Smooth muscle cell of trachea (primary cell): ENCODE measurements at places on chromosomes 1 and 21. TPM values are rescaled to one million over a fixed set of nuclear protein-coding genes. Genes with fewer than 3 reads are reported as not detected.

Gene CD84
- not detected in 2 replicates for total RNA-seq

Gene UROD
- total RNA-seq: 193 and 219 TPM in 2 replicates

Gene ABCA4
- total RNA-seq: 0.17 TPM in 1 of 2 replicates, not detected in the other

Gene TGFBR3
- total RNA-seq: 84.9 and 106 TPM in 2 replicates

Gene C1orf185
- not detected in 2 replicates for total RNA-seq

Gene ETV3L
- total RNA-seq: not detected in 2 replicates

Gene NUP210L
- total RNA-seq: 0.15 and 0.17 TPM in 2 replicates

Gene SPRR2G
- not detected in 2 replicates for total RNA-seq

Gene INAVA
- not detected in 2 replicates for total RNA-seq

Gene OXCT2
- total RNA-seq: 1.9 and 4.1 TPM in 2 replicates

Gene ACTL8
- 0.15 TPM in 1 of 2 replicates, not detected in the other for total RNA-seq

Gene YOD1
- 5.1 and 6.0 TPM in 2 replicates for total RNA-seq

Gene SMIM12
- 22.8 and 38.5 TPM in 2 replicates for total RNA-seq

Gene GNG4
- not detected in 2 replicates for total RNA-seq

Gene PCAT6
- 1.3 TPM in 1 of 2 replicates, not detected in the other for total RNA-seq

Gene CFH
- total RNA-seq: 128 and 162 TPM in 2 replicates

Gene NUDT4B
- 8.3 and 17.0 TPM in 2 replicates for total RNA-seq

Gene ZRANB2
- total RNA-seq: 33.7 and 51.6 TPM in 2 replicates

Gene ADGRB2
- 7.4 and 25.0 TPM in 2 replicates for total RNA-seq

Gene KIFAP3
- total RNA-seq: 33.7 and 62.4 TPM in 2 replicates

Gene RAVER2
- 4.6 and 8.1 TPM in 2 replicates for total RNA-seq

Gene IGSF9
- not detected in 2 replicates for total RNA-seq

Gene PLA2G2D
- not detected in 2 replicates for total RNA-seq

Gene TRIM46
- 6.0 and 7.1 TPM in 2 replicates for total RNA-seq

Gene MFAP2
- 16.9 and 26.5 TPM in 2 replicates for total RNA-seq

Gene MKNK1
- 23.0 and 24.6 TPM in 2 replicates for total RNA-seq

Gene OR14K1
- total RNA-seq: not detected in 2 replicates

Gene ZNF648
- total RNA-seq: not detected in 2 replicates

Gene LCE3D
- not detected in 2 replicates for total RNA-seq

Gene OR2T6
- total RNA-seq: not detected in 2 replicates

Gene EMC1
- total RNA-seq: 74.3 and 87.5 TPM in 2 replicates

Gene C1QC
- not detected in 2 replicates for total RNA-seq

Gene TP53BP2
- 28.1 and 42.8 TPM in 2 replicates for total RNA-seq

Gene DIO1
- total RNA-seq: under 0.01 TPM in 1 of 2 replicates, not detected in the other

Gene NUDT17
- 3.0 and 3.8 TPM in 2 replicates for total RNA-seq
